ENCODE measurements at places on chromosomes 6 and 20.

DNA sequence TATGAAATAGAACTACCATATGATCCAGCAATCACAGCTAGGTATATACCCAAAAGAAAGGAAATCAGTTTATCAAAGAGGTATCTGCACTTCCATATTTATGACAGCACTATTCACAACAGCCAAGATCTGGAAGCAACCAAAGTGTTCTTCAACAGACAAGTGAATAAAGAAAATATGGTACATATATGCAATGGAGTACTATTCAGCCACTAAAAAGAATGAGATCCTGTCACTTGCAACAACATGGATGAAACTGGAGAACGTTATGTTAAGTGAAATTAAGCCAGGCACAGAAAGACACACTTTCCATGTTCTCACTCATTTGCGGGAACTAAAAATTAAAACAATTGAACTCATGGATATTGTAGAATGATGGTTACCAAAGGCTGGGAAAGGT lies 15.3 kb downstream of the PCNA start:
- no peak for DNase-seq

- DNase-seq, result no peak
Measured at GRCh38 chr6:15364401-15365037, 118.7 kb downstream of the JARID2 start.

GRCh38 chr6:137223370-137224131 lies 4.4 kb upstream of the IFNGR1 start:
- DNase-seq, result no peak

DNA sequence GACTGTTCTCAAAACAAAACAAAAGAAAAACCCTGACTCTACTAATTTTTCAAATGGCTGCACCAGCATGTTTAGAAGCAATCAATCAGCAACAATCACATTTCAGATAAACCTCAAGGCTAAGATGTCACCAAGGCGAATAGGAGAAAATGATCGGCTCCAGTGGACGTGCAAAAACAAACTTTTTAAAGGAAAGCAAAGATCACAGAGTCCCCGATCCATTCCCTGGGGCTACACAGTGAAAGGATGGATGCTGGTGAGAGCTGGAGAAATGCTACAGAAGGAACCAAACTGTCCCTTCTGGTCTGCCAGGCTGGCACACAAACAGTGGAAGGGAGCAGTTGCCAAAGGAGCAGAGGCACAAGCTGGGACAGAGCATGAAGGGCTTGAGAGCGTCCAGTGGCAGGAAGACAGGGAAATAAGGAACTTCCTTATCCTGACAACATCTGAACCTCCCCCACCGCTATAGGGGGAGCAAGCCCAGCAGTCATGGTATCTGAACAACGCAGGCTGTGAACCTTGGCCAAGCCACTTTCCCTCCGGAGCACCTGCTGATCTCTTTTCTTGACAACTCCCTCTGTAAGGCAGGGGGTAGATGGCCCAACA lies 73.7 kb upstream of the HIVEP1 start:
- no peak for DNase-seq

DNA sequence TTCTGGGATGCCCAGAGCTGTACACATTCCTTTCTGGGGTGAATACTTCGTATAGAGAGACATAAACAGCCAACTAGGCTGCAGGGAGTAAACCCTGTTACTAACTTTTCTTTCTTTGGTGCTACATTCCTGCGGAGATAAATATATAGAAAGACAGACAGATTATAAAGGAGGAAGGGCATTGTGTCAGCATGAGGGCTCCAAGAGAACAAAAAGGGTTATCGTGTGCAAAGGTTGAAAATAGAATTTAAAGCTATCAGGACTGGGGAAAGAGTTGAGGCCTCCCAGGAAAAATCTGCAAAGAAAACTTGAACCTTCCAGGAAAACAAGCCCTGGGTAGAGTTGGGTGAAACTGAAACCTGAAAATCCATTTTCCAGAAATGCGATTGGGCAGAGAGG lies 68.0 kb downstream of the TMEM170B start:
- no peak for DNase-seq

DNA sequence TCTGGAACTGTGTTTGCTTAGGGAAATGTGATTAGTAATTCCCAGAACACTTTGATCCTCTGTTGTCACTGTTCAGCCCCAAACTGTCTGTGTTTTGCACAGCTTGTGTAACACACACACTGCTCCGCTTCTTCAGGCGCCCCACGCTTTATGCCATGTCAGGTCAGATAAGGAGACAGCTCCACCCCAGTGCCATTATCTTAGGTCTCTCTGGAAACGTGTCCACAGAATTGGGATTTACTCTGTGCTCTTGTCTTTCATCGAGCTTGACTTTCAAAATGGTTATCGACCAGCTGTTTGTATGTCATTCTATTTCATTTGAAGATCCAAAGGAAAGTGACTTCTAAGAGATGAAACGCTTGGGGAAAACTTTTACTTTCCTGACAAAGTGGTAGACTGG lies 106.4 kb upstream of the SSTR4 start:
- no peak for DNase-seq

DNA sequence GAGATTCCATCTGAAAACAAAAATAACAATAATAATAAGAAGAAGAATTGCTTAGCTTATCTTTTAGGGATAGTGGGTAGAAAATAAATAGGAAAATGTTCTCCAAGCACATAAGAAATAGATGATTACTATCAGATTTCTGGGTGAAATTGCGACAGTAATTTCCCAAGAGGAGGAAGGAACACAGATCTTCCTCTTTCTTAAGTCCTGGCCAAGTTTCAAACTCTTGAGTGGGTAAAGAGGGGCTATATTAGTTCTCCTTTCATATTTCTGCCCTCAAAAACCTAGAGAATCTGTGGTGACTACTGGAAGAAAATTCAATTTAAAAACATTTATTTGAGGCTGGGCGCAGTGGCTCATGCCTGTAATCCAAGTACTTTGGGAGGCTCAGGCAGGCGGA lies 63.7 kb downstream of the PHACTR2 start:
- DNase-seq, result no peak

DNA sequence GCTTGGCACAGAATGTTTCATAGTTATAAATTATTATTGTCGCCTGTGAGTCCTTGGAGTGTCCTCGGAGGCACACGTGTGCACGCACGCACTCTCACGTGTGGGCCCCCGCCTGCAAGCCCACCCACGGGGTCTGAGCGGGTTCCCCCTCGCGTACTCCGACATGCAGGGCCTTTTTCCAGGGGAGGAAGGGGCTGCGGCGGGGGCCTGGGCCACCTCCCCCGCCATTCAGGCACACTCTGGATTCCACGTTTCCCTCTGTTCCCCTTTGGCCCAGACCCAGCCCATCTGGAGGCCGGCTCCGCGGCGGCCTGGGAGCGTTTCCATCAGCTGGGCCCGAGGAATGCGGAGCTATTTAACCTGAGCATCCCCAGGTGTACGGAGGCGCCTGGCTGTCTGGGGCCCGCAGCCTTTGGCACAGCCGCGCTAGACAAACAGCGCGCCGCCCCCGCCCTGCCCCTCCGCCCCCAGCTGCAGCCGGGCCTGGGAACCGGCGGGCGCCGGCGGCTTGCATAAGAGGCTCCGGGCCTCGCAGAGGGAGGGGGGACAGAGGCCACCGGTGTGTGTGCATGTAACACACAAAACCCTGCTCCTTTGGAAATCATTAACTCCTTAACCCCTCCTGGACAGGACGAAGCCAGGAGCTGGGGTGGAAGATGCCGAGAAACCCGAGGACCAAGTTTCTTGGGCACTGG lies 3.3 kb downstream of the ID1 start:
- DNase-seq, result peak; percentile 41

- DNase-seq, result no peak
Measured at GRCh38 chr6:113397236-113397635, 459.9 kb upstream of the MARCKS start.

DNA sequence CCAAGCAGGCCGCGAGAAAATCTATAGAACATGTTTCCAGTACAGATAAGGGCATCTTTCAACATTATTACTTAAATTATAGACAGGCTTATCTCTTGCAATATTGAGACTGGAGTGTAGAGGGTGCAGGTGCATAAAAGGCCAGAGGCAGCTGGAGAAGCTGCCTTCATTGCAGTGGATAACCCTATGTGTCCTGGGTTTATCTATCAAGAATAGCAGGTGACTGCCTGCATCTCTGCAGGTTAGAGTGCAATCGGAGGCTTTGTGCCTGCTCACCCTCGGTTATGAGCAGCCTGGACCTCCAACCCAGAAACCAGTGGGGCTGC lies 28.7 kb upstream of the ECI2 start:
- DNase-seq, result no peak

- DNase-seq, result no peak
Measured at GRCh38 chr6:141906569-141907080, 226.1 kb upstream of the GJE1 start.

DNA sequence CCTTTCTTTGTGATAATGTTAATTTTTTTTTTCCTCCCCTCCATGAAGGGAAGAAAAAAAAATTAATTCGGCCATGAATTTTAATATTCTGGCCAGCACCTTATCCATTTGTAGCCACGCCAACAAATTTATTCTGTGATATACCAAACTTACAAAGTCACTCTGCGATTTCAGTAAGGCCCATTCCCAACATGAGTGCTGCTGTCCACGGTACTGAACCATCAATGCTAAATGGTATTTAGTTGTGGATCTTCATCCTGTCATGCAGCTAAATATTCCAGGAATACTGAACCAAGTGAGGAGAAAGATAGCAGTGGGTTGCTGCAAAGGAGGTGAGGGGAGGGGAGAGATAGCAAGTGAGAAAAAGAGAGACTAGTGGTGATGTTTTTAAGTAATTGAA lies 19.5 kb upstream of the RSPH4A start:
- DNase-seq, result no peak

- no peak for DNase-seq
Measured at GRCh38 chr6:90431576-90431975, 134.9 kb upstream of the BACH2 start.

DNA sequence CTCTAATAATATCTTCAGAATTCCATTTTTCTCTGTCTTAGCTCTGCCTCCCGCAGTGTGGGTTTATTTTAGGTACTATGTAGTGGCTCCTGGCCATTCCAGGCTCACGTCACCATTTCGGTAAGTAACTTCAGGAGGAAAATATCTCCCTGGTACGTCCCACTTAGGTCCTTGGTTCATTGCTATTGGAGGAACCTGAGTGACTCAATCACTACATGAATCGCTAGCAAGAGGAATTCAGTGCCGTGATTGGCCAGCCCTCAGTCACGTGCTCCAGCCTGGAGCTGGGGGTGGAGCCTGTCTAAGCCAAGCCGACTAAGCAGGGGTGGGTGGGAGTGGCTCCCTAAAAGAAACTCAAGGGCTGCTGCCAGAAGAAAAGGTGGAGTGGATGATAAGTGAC lies 67.3 kb upstream of the E2F3 start:
- DNase-seq, result no peak

DNA sequence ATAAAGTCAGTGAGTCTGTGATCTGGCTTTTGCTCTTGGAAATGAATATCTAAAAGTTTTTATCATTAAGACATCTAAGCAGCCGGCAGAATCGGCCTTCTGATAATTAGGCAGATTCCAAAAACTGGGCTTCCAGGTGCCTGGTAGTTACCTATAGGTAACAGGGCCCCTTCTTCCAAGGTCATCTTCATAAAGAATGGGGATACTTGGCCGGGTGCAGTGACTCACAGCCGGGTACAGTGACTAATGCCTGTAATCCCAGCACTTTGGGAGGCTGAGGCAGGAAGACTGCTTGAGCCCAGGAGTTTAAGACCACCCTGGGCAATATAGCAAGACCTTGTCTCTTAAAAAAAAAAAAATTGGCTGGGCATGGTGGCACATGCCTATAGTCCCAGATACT lies 12.9 kb upstream of the RBL1 start:
- no peak for DNase-seq

- no peak for DNase-seq
Measured at GRCh38 chr6:166419717-166420116, 37.0 kb upstream of the MPC1 start.

DNA sequence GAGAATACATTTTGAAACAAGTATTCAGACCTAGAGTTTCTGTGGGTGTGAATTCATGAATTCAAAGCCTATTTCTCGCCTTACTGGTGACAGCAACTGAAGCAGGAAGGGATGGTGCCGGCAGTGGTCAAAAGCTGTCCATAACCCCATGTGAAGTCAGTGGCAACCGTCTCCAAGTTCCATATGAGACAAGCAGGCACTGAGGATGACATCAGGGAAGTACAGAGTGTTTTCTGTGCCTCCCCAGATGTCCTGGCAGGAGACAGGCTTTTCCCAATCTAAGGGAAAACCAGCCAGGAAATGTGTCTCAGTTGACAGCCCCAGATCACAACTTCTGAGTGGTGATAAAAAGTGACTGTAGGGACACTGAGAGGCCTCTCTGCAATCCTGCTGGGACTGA lies 66.6 kb downstream of the HIVEP2 start:
- DNase-seq, result no peak

DNA sequence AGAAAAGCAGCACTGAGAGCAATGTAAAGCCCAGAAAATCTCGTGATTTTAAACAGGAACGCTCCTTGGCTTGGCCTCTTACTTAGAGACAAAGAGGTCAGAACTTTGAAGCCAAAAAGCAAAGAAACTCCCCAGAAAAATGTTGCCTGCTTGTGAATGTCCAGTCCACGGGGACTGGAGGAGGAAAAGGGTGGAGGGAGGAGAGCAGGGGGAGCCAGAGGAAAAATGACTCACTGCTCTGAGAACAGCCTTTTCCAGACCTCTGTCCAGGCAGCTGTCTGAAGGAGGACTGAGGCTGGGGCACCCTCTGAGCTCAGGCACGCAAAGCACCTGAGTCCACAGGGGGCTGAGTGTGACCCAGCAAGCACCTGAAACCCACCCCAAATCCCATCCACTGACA lies 64.7 kb downstream of the TRAM2 start:
- no peak for DNase-seq

- no peak for DNase-seq
Measured at GRCh38 chr20:50575865-50576720, 65.9 kb downstream of the PTPN1 start.

DNA sequence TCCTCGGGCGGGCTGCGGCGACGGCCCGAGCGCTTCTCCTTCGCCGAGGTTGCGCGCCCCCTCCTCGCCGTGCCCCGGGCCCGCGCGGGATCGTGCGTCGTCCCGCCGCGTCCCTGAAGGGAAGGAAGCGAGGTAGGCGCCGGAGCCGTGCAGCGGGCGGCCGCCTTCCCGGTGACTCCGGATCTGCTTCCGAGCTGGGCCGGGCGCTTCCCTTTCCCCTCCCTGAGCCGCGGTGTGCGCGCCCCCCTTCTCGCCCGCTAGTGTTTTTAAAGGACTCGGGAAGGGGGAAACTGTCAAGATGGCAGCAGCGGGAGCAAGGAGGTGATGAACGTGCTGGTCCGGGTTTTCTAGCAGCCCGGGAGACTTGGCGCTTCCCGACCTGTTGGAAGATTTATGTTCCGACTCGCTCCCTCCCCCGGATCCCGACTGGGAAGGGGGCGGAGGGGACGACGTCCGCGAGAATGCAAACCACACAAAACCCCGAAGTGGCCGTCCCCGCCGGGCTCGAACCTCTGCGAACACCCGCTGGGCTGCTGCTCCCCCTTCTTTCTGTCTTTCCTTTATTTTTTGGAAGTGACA lies 744 bp upstream of the FOXO3 start:
- DNase-seq, result no peak

GRCh38 chr6:122790423-122791309 lies 1.6 kb downstream of the SMPDL3A start:
- no peak for DNase-seq

DNA sequence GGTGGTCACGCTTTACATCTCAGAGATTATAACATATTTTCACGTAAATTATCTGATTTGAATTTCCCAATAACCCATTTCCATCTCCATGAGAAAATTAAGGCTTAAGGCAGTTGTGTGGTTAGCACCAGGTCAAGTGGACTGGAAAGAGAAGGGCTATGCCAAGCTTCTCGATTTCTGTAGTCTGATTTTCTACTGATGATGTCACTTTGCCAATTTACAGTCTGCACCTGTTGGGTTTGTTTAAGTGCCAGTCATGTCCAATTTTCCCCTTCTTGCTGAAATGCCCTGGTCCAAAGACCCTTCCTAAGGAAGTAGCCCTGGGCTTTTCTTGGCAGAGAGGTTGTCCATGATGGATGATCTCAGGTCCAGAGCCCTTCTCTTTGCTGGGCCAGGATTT lies 562.3 kb upstream of the BTBD3 start:
- no peak for DNase-seq
